ENCODE measurements at places on chromosomes 4 and X. TPM values are rescaled to one million over a fixed set of nuclear protein-coding genes. Genes with fewer than 3 reads are reported as not detected.

Gene TSPAN7
- total RNA-seq, result not detected

Gene DMRTC1B
- not detected for total RNA-seq

Gene MAGEB1
- total RNA-seq, result not detected

Gene MYOZ2
- not detected for total RNA-seq

Gene ART3
- not detected for total RNA-seq

Gene PCSK1N
- total RNA-seq, result 0.38 TPM

Gene CABS1
- total RNA-seq, result not detected

Gene ZNF630
- total RNA-seq, result 1.3 TPM

Gene ATP2B3
- not detected for total RNA-seq

Gene C4orf36
- not detected for total RNA-seq

Gene EXOC1L
- total RNA-seq, result not detected

Gene TAF7L
- not detected for total RNA-seq

Gene VCX3B
- not detected for total RNA-seq

Gene CDS1
- total RNA-seq, result 0.10 TPM

Gene CSAG1
- total RNA-seq, result not detected

Measured in activated naive CD4-positive, alpha-beta T cell treated with anti-CD3 and anti-CD28 coated beads, Interleukin-2, amount 10 ng/mL, durations not matched to agents 5 hours and 36 hours (primary cell).